ENCODE measurements at places on chromosomes 7 and 10.

- DNase-seq, result no peak
These were observed 396 bp downstream of the GRM8 start for GRCh38 chr7:127252377-127252713.

- no peak for DNase-seq
These were observed 69.1 kb upstream of the MXI1 start for GRCh38 chr10:110138197-110138812.

GRCh38 chr10:93445097-93445960 is 36.8 kb downstream of the MYOF start:
- no peak for DNase-seq

- DNase-seq, result no peak
These were observed 32.5 kb downstream of the CDCA7L start for GRCh38 chr7:21912931-21913780.

GRCh38 chr10:90180886-90181691 is 479.7 kb downstream of the KIF20B start:
- DNase-seq, result no peak

DNA sequence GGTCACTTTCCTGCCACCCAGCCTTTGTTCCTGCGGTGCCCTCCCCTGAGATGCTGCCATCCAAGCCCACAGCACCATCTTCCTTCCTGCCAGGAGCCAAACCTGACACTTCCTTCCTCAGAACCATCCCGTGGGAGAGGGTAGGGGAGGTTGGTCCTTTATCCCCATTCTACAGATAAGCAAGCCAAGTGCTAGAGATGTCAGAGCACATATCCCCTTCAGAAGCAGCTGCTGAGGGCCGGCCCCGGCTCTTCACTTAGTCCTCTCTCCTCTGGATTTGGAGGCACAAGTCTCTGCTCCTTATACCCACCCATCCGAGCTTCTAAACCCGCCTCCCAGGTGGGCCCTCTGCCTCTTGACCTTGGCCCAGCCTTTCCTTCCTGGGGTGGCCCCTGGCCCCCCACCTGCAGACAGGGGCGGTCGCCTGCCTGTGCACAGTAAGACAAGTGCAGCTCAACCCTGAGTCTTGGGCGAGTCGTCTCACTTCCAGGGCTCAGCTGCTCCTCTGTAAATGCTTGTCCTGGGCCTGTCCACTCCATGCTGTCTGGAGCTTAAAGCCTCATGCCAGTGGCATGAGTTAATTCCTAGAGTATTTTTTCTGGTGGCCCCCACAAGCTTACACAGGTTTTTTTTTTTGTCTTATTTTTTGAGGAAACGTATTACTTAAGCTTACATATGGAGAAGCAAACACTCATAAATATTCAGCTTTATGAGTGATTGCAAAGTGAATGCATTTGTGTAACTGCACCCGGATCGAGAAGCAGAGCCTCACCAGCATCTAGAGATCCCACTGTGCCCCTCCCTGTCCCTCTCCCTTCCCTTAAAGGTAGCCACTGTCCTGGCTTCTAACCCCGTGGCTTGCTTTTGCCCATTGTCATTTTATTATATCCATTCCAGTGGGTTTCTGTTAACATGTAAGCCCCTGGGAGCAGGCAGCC is 125.1 kb downstream of the CDH23 start:
- DNase-seq, result no peak

DNA sequence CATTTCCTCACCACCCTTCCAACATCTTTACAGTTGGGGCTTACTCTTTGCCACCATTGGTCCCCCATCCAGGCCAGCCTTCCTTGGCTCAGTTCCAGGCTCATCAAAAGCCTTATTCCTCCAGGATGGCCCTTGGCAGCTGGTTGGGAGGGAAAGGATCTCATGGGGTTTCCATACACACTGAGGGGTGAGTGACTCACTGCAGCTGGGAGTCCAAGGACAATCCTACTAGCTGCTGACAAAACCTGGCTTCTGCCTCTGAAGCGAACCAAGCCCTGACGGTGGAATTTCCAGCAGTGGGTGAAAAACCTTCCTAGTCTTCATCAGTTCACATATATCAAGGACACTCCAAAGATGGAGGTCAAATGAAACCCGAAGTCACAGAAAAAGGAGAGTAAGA is 22.9 kb downstream of the CRHR2 start:
- DNase-seq, result no peak

DNA sequence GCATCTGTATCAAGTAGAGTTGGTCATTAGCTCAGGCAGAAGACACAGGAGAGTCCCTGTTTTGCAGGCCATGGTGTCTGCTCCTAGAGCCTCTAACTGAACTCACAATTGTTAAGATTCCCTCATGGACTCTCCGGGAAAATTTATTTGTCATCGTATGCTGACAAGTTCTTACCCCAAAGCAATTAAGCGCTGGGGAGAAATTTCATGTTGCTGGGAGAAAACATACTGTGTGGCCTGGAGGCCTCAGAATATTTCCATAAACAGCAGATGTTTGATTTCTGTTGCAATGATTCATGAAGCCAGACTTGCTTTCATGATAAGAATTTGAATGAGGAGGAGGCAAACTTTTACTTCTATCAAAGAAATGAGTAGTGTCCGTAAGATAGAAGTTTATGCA is 583.2 kb downstream of the GATA3 start:
- no peak for DNase-seq

DNA sequence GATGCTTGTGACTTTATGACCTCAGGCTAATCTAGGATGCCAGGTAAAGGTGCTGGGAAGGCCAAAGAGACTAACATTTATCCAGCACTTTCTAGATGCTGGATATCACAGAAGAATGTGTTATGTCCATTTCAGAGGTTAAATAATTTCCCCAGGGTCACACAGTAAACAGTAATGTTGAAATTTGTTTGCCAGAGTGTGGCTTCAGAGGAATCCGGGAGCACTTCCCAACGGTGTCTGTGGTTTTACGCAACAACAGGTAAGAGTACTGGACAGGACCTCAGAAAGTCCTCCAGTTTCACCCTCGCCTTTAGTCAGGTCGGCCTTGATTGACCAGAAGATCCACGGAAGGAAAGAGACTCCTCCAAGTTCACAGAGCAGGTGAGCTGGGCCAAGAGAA is 1.7 kb downstream of the SHTN1 start:
- no peak for DNase-seq

DNA sequence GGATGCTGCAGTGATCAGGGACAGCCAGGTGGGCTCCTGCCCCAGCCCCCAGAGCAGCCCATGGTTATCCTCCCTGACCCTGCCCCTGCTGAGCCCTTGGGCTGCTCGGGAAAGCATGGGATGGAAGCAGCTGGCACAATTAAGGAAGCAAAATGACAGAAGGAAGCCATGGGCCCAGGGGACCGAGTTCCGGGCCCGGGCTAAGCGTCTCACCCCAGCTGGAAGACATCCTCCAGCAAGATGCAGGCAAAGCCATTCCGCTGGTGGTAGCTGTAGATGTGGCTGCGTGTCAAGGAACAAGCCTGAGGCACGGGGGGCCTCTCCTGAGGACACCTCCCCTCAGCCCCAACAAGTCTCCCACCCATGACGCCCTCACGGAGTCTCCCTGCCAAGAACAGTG is 1.1 kb downstream of the ATG9B start:
- no peak for DNase-seq

- no peak for DNase-seq
These were observed 143.6 kb upstream of the FAM13C start for GRCh38 chr10:59505926-59506325.

DNA sequence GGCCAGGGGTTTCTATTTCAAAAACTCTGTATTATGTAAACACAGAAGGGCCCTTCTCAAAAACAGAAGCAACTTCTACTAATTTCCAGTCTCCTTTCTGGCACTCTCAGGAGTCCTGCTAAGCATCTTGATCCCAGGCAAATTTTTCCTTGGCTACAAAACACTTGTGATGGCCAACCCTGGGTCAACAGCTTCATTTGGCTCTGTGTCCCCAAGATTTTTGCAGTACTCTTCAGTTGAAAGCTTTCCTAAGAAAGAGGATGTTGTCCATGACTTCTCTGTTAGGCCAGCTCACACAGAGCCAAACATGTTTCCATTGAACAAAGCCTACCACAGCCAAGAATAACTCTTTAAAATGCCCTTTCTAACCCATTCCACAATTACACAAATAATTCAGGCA is 99.0 kb upstream of the EGR2 start:
- DNase-seq, result no peak

GRCh38 chr10:357201-357950 is 222.1 kb downstream of the ZMYND11 start:
- DNase-seq, result no peak

- DNase-seq, result no peak
These were observed 228.2 kb downstream of the AHR start for GRCh38 chr7:17526621-17527020.

DNA sequence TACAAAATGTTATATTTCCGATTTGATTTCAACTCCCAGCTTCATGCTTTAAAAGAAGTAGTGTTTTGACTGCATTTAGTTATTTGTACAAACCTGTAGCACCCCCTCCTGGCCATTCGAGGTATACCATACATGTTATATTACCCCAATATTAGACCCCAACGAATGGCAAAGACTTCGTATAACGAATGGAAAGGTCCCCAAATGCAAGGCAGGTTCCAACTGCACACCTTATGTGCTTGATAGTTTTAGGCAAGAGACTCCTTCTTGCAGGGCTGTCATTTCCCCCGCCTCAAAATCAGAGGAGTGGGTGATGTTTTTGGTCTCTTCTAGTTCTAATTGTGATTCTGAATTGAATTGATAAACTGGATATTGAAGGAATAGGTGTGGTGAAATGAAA is 101.1 kb upstream of the TARP start:
- no peak for DNase-seq

GRCh38 chr7:120171406-120171805 is 101.6 kb upstream of the KCND2 start:
- no peak for DNase-seq

DNA sequence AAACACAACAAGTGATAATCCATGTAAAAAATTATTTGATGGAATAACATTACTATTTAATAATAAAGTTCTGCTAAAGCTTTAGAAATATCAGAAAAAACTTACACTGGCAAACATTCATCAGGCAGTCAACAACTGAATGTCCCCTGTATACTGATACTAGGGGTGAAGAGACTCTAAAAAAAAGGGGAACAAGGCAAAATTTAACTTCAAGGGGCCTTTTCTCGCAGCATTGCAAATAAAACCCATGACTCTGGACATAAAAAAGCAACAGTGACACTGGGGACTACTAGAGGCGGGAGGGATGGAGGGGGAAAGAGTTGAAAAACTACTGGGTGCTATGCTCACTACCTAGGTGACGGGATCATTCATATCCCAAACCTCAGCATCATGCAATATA is 5.8 kb upstream of the IFRD1 start:
- no peak for DNase-seq

DNA sequence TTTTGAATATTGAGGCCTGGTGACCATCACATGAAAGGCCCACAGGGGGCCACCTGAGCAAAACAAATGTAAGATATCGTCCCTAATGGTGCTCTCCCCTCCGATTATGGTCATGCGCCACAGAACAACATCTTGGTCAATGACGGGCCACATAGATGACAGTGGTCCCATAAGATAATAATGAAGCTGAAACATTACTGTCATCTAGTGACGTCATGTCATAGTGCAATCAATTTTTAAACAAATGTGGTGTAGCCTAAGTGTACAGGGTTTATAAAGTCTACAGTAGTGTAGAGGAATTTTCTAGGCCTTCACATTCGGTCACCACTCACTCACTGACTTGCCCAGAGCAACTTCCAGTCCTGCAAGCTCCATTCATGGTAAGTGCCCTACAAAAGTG is 36.8 kb downstream of the JCAD start:
- DNase-seq, result no peak

- no peak for DNase-seq
These were observed 42.4 kb downstream of the STARD3NL start for GRCh38 chr7:38220452-38220851.

DNA sequence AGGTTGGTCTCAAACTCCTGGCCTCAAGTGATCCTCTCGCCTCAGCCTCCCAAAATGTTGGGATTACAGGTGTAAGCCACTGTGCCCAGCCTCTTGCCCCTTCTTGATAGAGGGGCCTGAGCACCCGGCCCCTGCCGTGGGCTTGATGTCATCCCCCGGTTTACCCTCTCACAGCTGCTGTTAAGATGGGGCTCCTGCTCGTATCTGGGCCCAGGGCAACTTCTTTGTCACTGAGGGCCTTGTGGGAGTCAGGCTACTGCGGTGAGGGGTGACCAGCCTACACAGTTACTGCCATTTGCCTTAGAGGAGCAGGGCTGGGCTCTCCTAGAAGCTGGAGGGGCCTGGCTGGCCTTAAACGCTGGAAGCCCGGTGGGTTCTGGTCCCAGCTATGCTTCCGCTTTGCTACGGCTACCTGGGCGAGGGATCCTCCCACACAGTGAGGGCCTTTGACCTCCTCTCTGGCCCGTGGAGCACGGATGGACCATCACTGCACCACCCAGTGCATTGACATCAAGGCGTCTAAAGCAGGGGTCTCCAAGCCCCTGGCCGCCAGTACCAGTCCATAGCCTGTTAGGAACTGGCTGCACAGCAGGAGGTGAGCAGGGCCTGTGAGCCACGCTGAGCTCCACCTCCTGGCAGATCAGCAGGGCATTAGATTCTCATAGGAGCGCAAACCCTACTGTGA is 1.1 kb upstream of the TMEM130 start:
- DNase-seq, result no peak

- no peak for DNase-seq
These were observed 36.0 kb downstream of the RHOBTB1 start for GRCh38 chr10:60908031-60908430.

DNA sequence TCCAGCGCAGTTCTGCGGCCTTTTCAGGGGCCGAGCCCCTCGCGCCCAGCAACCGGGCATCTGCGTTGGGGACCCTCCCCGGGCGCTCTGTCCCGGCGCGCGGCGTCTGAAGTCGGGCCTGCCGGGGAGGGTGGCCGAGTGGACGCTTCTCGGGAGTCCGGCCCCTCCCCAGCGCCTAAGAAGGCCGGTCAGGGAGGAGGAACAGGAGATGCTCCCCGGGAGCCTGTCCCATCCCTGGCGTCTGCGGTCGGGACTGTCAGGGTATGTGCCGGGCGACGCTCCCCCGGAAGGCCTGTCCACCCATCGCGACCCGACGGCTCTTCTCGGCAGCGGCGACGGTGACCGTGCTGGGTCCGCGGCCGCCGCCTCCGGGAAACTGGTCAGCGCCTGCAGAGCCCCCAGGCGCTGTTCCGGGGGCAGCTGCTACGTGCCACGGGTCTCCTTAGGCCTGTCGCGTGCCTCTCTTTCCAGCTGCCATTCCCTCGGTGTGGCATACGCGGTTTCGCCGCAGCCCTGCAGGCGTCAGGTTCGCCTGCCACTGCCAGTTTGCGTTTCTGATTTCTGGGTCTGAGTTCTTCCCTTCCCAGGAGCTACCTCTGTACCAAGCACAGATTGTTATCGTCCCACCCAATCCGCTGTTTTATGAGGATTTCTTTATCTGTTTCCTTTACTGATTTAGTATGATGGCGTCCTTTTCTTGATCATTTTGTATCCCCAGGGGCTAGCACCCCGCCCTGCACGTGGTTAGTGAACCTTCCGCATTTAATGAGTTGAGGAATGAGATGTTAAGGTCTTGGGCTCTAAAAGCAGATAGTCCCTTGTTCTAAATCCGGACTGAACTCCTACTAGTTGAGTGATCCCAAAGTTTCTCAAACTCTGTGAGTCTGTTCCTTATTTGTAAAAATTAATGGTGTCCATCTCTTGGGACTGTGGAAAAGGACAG is 782 bp downstream of the IFIT5 start:
- peak; percentile 17 for DNase-seq

Measured in stimulated activated CD8-positive, alpha-beta memory T cell treated with anti-CD3 and anti-CD28 coated beads, Interleukin-2, amount 100 ng/mL, for 48 hours (primary cell).